ENCODE measurements at places on chromosomes 16 and 17.

DNA sequence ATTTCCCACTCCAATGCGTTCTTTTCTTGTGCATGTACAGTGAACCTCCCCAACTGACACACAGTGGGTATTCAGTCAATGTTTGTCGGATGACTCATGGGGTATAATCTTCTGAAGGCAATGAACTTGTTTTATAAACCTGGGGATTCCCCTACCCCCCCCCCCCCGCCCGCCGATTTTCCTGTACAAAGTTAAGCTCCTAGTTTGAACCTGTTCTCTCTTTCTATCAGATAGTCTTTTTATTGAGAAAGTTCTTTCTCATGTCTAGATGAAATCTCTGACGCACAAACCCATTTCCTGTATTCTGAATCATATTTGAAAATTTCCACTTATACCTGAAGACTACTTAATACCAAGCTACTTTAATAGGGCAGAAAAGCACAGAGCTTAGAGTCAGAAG, 338.3 kb downstream of the CA10 start:
- DNase-seq = no peak

- no peak for DNase-seq
Measured at GRCh38 chr16:47727131-47727530, 266.0 kb downstream of the PHKB start.

DNA sequence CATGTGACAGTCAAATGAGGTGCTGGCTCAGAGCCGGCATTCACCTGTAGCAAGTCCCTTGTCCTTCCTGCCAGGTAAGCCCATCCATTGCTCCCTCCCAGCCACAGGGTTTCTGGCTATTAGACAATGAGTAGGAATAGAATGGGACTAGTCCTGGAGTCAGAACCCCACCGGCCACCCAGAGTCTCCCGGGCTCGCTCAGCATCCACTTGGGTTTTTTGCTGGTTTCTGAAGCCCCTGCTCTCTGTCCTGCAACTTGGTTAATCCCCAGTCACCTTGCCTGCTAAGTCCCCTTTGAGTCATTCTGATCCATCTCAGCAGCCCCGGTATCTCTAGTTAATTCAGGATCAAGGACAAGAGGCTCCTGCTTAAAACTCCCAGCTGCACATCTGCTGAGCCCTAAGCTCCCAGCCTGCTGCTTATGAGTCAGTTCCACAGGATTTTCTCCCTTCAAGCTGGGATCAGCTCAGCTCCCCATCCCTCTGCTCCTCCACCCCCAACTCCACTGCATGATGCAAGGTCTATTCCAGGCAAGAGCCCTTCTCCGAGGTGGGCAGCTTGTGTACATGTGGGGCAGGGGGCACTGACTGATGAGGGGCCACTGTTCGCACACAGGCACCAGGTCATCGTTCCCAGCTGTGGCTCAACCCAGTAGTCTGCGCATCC, 19.9 kb upstream of the MRPS23 start:
- DNase-seq = peak; percentile 37

- DNase-seq = peak; percentile 13
Measured at GRCh38 chr17:6313835-6314234, 121.1 kb downstream of the AIPL1 start.

DNA sequence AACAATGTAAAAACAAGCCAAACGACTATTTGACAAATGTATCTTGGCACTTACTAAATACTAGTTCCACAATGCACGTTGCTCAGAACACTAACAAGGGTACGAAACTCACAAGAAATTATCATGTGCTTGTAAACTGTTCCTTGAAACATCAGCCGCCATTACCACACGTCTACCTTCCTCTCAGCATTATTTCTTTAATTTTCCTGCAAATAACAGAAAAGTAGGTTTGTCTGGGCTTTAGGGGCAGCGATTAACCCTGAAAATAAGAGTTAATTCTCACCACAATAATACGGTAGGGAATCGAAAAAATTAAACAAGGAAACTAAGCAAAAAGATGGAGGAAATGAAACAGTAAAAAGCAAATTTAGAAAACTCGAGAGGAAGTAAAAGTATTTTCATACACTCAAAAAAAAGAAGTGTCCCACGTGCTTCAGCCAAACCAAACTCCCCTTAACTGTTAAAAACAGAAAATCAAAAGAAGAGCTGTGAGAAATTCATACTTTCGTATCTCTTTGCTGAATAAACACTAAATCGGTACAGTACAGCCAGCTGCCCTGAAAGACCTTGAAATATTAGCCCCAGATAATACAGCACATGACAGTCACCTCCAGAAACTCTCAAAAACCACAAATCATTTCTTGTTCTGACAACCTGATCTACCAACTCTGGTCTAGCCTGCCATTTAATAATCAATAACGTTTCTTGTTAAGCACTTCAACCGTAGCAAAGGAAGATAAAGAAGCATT, 1.2 kb downstream of the ARHGAP17 start:
- no peak for DNase-seq

GRCh38 chr16:72807245-72807644, 240.7 kb downstream of the ZFHX3 start:
- DNase-seq = no peak

DNA sequence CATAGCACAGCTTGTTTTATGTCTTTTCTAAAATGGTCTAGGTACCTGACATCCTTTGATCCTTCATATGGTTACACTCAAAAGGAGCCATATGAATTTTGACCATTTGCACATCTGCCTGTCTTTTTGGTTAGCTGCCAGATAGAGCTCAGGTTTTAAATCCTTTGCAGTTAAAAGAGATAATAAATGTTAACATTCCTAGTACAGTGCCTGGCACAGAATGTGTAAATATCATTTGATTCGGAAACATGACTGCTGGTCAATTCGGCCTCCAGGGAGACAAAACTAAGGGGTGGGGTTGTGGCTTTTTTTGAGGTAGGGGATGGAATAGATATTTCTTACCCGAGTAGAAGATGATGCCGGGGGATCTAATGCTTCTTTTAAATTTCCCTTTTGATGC, 64.2 kb downstream of the FTO start:
- no peak for DNase-seq

DNA sequence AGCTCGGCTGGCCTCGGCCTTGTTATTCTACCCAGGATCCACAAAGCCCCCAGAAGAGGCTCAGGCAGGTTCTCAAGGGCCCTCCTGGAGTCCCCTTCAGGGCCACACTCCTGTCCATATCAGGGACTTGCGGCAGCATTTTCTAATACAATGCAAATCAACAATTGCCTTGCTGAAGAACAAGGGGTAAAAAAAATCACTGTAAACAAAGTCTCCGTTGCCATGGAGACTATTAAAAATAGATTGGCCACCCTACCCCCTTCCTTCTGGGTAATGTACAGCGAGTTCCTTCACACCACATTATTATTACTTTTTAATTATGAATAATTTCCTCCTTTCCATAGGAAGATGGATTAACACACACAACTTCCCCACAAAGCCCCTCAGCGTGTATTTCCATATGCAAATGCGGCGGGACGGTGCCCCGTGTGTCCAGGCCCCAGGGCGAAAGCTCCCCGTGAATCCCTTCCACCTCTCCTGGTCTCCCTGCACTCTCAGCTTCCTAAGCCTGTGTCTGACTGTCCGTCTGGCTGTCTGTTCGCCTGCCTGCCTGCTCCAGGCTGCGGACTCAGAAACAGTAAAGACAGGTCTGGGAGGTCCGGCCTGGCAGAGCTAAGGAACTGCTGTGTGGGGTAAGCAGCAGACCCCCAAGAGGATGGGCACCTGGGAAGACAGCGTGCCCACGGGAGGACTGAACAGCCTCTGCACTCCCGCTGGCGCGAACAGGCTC, 196.6 kb downstream of the RBFOX3 start:
- peak; percentile 71 for DNase-seq

- no peak for DNase-seq
Measured at GRCh38 chr16:19354371-19354770, 63.3 kb upstream of the TMC5 start.

DNA sequence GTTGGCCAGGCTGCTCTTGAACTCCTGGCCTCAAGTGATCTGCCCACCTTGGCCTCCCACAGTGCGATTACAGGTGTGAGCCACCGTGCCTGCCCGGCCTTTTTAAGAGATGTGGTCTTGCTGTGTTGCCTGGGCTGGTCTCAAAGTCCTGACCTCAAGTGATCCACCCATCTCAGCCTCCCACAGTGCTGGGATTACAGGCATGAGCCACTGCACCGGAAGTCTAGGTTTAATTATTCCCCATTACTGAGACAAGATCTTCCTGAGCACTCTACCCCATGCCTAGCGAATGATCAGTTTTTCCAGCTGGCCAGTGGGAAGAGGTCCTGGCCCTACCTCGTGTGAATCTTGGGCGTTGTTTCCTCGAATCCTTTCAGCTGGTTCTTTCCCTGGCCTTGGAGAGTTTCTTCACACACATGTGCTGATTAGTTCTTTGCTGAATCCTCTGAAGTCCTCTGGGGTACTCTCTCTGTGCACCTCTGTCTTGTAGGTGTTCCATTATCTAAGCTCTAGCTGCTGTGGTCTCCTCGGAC, 18.9 kb downstream of the C16orf54 start:
- DNase-seq = no peak

- DNase-seq = peak; percentile 80
Measured at GRCh38 chr17:50865060-50865867, 890 bp downstream of the TOB1 start.

GRCh38 chr17:45284176-45285140, 22.6 kb upstream of the SPATA32 start:
- peak; percentile 67 for DNase-seq

GRCh38 chr16:49855280-49855821, 561 bp downstream of the ZNF423 start:
- no peak for DNase-seq

DNA sequence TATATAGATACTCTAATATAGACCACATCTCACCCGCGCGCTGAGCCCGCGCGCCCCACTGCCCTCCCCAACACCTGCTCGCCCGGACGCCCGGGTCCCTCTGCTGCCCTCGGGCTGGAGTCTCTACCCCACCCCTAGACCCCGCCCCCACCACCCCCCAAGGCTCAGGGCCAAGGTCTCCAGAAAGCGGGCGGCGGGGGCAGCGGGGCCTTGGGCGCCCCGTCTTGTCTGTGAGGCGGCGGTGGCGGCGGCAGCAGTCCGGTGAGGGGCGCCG, 2.6 kb downstream of the HES7 start:
- DNase-seq = no peak

DNA sequence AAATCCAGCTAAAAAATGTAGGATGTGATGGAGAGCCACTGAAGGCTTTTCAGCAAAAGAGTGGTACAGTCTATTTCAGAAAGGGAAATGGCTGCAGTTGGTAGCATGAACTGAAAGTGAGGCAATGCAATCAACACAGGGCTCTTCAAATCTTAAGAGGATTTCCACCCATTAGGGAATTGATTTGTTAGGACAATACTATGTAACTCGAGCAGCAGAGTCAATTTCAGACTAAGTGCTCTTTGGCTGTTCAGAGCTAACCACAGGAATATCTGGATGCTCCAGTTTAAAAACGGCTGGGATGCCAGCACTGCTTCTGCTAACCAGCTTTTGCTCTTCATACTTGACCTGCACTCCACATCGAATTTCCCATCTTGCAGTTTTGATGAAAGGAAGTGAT, 24.6 kb downstream of the CACNG1 start:
- DNase-seq = no peak

GRCh38 chr16:6483469-6484033, 849.1 kb upstream of the RBFOX1 start:
- DNase-seq = peak; percentile 79

DNA sequence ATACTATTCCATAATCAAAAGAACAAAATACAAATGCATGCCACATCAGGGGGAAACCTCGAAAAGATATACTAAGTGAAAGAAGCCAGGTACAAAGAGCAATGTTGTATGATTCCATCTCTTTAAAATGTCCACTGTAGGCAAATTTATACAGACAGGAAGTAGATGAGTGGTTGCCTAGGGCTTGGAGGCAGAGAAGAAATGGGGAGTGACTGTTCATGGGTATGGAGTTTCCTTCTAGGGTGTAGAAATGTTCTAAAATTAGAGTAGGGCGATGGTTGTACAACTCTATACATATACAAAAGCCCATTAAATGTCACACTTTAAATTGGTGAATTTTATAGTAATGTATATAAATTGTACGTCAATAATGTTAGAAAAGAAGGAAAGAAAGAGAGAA, 128.1 kb downstream of the MAF start:
- DNase-seq = no peak

DNA sequence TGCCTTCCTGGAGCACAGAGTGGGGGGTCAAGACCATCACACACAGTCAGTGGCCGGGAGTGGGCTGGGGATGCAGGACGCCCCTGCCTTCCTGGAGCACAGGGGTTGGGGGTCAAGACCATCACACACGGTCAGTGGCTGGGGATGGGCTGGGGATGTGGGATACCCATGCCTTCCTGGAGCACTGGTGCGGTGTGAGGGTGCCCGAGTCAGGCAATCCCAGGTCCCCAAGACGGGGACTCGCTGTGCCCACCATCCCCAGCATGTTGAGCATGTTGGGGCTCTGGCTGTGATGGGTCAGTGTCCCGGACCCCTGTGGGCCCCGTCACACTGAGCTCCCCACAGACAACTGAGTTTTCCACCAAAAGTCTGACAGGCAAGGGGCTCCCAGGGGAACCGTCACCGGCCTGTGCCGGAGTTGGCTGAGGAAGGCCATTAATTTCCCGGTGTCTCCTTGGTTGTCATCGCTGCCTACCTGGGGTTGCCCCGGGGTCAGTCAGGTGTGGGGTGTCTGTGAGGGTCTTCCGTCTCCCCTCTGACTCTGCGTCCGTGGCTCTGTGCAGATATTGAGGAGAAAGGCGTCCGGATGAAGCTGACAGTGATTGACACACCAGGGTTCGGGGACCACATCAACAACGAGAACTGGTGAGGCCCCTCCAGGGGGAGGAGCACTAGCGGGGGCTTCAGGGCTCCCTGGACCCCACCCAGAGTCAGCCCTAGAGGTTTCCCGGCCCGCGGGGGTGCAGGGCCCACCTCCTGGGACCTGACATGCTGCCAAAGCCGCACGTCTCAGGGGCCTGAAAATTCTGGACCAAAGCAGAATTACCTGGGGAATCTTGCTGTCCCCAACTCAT, 347.1 kb downstream of the SEC14L1 start:
- no peak for DNase-seq

DNA sequence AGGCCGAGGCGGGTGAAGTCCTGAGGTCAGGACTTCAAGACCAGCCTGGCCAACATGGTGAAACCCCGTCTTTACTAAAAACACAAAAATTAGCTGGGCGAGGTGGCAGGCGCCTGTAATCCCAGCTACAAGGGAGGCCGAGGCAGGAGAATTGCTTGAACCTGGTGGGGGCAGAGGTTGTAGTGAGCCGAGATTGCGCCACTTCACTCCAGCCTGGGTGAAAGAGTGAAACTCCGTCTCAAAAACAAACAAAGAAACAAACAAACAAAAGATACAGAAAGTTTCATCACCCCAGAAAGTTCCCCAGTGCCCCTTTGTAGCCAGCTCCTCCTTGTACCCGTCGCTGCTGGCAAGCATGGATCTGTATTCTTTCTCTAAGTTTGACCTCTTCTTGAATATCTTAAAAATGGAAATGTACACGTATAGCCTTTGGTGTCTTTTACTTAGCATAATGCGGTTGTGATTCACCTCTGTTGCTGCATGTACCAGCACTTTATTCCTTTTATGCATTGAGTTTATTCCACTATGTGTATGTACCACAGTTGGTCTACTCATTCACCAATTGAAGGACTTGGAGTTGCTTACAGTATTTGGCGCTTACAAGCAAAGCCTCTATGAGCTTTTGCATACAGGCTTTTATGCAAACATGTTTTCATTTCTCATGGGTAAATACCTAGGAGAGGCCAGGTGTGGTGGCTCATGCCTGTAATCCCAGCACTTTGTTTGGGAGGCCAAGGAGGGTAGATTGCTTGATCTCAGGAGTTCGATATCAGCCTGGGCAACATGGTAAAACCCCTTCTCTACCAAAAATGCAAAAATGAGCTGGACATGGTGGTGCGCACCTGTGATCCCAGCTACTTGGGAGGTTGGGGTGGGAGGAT, 87.5 kb upstream of the CLEC18A start:
- no peak for DNase-seq
